Gastroesophageal sphincter (tissue), 4 donors: ENCODE measurements at places on chromosomes 3 and 15. TPM values are rescaled to one million over a fixed set of nuclear protein-coding genes. Genes with fewer than 3 reads are reported as not detected.

GRK7 gene
- total RNA-seq = not detected

SMCO1 gene
- not detected for total RNA-seq

UTS2B gene
- not detected for total RNA-seq

ZBED2 gene
- total RNA-seq = not detected

PPP2R3A gene
- total RNA-seq = 31.0 TPM

CCR8 gene
- not detected for total RNA-seq

SPTSSB gene
- total RNA-seq = 0.74 TPM

- ATAC-seq = no peak
Measured at GRCh38 chr15:46301291-46301690, 666.5 kb downstream of the SQOR start.

GRCh38 chr15:99978426-99978825 lies 245.2 kb upstream of the LYSMD4 start:
- ATAC-seq = no peak

- ATAC-seq = no peak
Measured at GRCh38 chr3:49794926-49795905, 4.5 kb downstream of the CDHR4 start.

- ATAC-seq = no peak
Measured at GRCh38 chr3:171526869-171527268, 66.7 kb upstream of the TNIK start.

DNA sequence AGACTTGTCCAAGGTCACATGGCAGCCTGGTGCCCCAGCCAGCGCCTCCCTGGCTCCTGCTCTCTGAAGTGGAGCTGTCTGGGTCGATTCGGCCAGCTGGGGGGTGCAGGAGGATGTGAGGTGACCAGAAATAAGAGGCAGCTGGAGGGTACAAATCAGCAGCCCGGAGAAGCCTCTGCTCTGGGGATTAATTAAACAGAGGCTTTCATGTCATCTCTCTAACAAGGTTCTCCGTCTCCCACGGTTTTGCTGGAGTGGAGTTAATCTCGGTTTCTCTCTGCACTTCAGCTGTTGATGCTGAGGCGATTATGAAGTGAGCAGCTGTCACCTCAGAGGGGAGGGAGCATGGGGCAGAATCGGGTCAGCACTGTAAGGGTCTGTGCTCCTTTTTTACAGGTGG lies 236.8 kb downstream of the TLE3 start:
- ATAC-seq = no peak

GRCh38 chr15:82132096-82132495 lies 86.3 kb upstream of the MEX3B start:
- no peak for ATAC-seq

DNA sequence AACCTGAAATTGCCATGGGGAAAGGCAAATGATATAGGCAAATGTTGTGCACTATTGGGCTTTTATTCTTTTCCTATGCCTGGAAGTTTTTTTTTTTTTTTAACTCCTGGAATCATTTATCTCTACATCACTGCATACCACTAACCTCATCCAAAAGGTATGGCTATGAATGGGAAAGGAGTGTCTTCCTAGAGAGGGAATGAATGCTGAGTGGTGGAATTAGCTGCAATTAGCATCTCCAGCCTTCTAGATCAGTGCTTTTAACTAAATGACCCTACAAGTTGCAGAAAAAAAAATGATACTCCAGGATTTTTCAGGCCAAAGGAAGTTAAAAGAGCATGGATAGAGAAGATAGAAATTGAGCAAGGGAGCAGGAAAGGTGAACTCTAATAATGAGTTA lies 429.8 kb upstream of the PDZRN3 start:
- no peak for ATAC-seq

DNA sequence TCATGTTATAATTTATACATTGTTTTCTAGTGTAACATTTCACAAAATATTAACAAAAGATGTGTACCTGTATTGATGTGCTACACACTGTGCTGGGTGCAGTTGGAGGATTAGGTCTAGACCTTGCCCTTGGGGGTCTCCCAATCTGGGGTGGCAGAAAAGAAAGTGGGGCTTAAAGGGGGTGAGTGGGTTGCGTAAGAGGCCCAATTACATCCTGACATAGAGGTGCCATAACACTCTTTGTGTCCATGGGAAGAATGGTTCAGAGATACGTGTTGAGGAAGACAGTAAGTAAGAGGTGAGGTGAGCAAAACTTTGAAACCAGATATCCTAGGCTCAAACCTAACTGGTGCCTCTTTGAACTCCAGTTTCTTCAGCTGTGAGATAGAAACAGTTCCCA lies 31.0 kb downstream of the DLEC1 start:
- no peak for ATAC-seq

DNA sequence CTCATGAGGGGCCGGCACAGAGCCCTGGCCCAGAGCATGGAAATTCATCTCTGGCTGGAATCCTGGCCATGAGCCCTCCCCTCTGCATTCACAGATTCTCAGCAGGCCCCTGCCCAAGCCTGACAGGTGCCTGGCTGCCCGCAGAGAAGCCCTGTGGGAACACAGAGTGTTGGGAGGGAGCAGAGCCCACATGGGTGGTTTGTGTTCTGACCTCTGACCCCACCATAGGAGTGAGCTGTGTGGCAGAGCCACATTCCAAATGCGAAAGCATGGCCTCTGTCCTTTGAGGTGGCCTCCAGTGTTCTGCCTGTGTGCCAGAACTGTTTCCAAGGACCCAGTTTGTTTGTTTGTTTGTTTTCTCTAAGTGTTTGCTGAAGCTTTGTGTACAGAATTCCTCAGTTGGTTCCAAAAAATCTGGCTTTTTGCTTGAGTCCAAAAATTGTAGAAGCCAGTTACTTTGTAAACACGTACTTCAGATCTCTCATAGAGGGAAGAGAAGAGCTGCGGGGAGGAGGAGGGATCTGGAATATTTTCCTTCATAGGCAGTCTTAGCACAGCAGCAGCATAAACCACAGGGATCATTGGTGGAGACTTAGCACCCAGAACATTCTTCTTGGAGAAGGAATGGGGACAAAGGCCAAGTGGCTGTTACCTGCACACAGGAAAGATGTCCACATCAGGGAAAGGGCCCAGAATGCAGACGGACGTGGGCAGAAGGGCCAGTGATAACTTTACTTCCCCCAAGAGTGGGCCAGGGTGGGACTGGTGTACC lies 36.0 kb downstream of the GRAMD2A start:
- ATAC-seq = no peak

DNA sequence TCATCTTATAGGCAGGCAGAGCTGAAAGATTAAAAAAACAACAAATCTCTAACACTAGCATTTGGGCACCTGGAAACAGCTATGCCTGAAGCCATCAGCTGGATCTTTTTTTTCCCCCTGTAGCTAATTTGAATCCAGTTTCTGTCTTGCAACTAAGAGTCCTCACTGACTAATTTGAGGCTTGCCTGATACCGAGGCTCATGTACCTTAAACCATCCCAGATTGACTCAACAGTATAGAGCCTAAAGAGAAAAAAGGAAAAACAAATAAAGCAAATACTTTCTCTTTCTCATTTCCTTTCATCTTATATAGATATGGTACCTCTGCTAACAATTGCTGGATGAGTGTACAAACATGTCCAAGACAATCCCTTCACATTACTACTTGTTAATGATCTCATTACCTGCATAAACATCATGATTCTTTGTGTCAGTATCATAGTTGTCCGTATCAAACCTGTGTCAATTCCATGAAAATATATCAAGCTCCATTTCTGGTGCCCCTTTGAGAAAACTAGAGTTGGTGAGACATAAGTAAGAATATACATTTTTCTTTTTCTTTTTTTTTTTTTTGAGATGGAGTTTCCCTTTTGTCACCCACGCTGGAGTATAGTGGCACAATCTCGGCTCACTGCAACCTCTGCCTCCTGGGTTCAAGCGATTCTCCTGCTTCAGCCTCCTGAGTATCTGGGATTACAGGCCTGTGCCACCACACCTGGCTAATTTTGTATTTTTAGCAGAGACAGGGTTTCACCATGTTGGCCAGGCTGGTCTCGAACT lies 43.1 kb downstream of the BHLHE40 start:
- no peak for ATAC-seq

- no peak for ATAC-seq
Measured at GRCh38 chr3:187136936-187137335, 2.4 kb downstream of the RPL39L start.

GRCh38 chr3:118011910-118012309 lies 1022.7 kb downstream of the IGSF11 start:
- no peak for ATAC-seq

GRCh38 chr15:69000091-69000490 lies 14.4 kb upstream of the NOX5 start:
- ATAC-seq = no peak

DNA sequence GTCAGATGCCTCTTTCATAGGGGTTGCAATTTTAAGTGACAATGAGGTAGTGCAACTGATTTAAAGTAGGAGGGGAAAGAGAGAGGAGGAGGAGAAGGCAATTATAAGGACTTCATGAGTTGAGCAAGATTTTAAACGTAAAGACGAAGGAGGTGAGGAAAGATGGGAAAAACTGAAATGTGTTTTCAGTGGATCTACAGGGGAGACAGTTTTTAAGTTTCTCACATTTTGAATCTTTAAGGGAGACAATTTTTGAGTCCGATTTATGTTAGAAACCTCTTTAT lies 68.7 kb upstream of the LIMD1 start:
- no peak for ATAC-seq
